SHP77 treated with DMSO at 0.1 percent for 48 hours (cell line): ENCODE measurements at places on chromosomes 3 and 15.

GRCh38 chr3:1692428-1692827 is 406.2 kb upstream of the CNTN4 start:
- no peak for DNase-seq

GRCh38 chr3:135097276-135097946 is 302.4 kb downstream of the EPHB1 start:
- no peak for DNase-seq

GRCh38 chr3:169260296-169260695 is 403.2 kb downstream of the MECOM start:
- DNase-seq = no peak

- DNase-seq = no peak
Measured at GRCh38 chr3:141410846-141411245, 42.5 kb downstream of the ZBTB38 start.

DNA sequence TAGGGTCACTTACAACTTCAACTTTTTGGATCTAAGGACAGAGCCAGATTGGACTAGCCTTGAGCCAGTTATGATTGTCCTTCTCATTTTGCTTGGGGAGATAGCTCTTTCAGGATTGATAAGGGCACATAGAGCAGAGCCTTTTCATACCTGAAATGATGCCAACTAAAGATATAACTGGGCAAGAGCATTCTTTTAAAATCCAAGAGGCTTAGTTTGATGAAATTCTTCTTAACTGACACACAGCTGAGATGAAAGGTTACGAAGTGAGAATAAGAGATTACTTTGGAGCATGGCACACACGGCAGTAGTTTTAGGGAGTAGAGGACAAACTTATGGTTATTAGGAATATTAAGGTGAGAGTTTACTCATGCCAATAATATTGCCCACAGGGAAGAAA is 12.7 kb downstream of the CD200 start:
- no peak for DNase-seq

DNA sequence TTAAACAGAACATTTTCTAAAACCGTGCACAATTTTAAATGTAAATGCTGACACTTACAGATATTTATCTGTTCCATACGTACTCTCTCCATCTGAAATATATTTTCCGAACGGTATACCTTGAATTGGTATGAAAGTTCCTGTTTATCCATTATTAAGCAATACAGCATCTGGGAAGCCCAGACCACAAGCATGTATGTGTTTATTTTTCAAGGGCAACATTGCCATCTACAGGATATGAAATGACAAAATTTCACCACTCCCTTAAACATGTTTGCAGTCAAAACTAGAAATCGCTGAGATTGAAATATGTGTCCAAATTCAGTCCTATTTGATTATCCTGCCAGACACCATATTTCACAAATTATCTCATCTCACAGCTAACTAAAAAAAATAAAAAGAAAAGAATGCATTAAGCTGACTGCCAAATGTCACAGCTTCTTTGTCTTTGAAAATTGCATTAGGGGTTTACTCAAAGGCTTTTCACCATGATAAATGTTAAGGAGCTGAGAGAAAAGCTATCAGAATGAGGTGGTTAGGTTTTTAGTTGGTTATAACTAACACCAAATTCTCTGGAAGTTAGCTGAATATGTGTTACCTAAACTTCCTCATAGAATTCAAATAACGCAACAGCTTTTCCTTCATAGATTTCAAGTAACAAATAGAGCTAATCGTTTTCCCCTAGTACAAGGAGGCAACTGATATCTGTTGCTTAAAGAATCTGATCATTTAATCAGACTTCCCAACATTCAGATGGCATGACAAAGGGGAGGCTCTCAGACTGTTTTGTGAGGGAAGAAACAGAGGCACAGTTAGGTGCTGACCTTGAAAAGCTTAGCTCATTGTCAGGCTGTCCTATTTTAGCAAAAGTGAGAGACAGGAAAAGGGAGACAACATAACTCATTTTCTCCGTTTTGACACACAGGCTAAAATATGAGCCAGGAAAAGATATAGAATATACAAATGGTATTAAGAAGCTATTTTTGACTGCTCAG is 533.1 kb downstream of the TBL1XR1 start:
- DNase-seq = peak; percentile 70

DNA sequence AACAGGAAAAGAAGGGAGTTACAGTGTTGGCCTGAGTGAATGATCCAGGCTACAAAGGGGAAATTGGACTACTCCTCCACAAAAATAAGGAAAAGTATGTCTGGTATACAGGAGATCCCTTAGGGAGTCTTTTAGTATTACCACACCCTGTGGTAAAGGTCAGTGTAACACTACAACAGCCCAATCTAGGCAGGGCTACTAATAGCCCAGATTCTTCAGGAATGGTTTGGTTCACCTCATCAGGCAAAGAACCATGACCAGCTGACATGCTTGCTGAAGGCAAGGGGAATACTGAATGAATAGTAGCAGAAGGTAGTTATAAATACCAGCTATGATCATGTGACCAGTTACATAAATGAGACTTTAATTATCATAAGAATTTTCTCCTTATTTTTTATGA is 372.6 kb upstream of the ATP11B start:
- no peak for DNase-seq

GRCh38 chr15:73212424-73212823 is 156.3 kb downstream of the HCN4 start:
- DNase-seq = no peak

DNA sequence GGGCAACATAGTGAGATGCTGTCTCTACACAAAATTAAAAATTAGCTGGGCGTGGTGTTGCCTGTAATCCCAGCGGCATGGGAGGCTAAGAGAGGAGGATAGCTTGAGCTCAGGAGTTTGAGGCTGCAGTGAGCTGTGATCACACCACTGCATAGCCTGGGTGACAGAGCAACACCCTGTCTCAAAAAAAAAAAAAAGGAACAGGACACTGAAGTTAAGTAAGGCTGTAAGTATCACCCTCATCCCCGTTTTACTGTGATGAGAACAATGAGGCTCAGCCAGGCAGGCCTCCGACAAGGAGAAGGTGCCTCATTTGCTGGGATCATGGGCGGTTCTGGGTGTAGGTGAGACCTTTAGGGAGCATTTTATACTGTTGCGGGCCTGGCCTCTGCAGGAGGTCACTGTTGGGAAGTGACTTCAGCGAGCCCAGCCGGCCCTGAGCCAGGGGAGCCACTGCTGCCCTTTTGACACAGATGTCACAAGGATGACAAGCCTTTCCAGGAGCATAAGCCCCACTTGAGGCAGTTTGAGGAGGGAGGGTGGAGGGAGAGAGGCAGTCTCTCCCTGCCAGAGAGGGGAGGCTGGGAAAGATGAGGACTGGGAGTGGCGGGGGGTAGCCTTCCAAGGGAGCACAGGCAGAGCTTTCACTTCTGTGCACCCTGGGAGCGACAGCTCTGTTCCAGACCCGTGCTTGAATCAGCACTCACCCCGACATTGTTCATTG is 30.8 kb downstream of the IRAK2 start:
- DNase-seq = no peak

- no peak for DNase-seq
Measured at GRCh38 chr15:72809329-72809728, 25.8 kb upstream of the ADPGK start.

- DNase-seq = no peak
Measured at GRCh38 chr15:35306361-35306981, 221.4 kb upstream of the NANOGP8 start.

GRCh38 chr15:63155486-63155885 is 1.8 kb downstream of the RPS27L start:
- DNase-seq = no peak

DNA sequence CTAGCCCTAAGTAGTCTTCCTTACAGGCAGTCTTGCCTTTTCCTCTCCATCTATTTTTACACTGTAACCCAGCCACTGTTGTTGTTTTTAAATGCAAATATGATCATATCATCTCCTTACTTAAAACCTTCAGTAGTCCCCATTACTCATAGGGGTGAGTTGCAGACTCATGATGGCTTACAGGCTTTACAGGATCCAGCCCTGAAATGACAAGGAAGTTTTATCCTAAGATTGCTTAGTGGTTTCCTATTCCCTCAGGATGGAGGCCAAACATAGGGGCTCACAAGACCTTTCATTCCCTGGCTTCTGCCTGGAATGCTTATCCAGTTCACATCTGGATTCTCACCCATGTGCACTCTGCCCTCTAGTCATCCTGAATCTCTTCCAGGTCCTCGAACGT is 27.7 kb upstream of the PCOLCE2 start:
- DNase-seq = no peak

DNA sequence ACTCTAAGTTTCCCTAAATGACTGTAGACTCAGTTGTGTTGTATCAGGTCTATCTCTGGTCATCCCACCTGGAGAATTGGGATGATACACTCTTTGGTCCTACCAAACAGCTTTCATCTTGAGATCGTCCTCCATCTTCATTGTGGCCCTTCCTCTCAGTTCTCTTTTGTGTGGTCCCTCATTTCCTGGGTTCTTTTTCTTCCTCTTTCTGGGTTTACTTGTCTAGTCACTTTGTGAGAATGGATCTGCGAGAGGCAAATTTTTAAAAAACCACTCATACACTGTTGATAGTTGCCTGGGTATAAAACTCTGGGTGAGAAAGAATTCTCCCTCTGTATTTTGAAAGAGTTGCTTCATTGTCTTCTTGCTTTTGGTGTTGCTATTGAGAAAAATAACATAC is 6.0 kb upstream of the AMOTL2 start:
- DNase-seq = no peak

GRCh38 chr15:41941644-41942415 is 30.5 kb downstream of the EHD4 start:
- DNase-seq = no peak

GRCh38 chr3:66348704-66349103 is 127.9 kb downstream of the SLC25A26 start:
- no peak for DNase-seq

DNA sequence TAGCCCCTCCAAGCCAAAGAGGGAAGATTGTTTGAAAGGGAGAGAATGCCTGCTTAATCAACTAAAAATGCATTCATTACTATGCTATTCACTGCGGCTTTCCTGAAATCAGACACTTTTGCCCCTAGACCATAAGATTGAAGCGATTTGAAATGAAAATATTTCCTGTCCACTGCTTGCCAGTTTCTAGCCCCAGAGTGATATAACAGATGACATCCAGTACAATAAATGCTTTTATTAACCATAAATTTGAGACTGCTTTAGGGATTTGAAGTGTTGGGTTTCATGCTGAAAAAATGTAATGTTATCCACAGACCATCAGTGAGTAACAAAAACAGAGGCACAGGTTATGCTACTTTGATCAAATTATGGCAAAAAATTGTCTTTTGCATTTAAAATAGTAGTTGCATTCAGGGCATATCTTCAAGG is 14.1 kb downstream of the IL17RD start:
- DNase-seq = no peak
